ENCODE measurements at places on chromosomes 7 and 10.

DNA sequence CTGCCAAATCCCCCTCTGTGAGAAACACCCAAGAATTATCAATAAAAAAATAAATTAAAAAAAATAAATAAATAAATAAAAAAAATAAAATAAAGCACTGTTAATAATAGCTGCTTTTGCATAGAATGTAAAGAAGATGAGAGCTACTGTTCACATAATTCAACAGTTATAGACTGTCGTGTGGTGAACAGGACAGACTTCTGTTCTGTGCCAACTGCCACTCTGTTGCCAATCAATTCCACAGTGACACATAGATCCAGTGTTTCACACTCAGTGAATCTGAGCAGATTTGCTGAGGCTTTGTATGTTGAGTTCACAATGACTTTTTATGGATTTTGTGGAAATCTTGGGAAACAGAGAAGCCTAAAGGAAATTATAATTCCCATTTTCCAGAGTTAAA is 14.9 kb downstream of the ARHGAP19 start:
- DNase-seq = no peak

- no peak for DNase-seq
Observed at GRCh38 chr7:83469076-83469475, 179.9 kb downstream of the SEMA3E start.

DNA sequence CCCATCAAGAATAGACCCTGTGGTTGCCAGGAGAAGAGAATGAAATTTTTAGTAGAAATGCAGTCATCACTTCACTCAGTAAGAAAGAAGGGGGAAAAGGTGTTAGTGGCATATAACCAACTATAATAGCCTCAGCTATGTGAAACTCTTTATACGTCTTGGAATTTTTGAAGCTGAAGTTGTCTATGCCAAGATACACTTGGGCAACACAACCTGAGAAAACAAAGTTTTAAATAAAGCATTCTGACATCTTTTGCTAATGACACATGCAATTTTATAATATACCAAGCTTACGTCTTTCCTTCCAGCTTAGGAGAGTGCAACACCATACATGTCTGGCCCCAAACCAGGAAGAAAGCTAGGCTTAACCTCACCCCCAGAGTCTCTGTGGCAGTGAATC is 40.8 kb upstream of the ZNF438 start:
- no peak for DNase-seq

DNA sequence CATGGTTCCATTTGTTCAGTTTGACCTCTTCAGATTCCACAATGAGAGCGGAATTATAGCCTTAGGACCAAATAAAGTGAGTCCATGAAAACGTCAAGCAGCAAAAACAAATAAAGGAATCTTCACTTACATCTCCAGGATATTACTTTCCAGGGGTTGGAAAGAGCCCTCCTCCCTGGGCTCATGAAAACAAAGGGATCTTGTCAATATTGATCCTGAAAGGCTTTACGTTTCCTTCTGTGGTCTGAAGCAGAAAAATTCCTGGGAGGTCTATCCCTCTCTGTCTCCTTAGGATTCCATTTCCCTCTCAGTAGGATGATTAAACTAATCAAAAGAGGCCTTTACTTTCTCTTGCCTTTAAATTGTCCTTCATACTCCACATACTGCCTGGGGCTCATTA is 293.5 kb downstream of the GPAM start:
- no peak for DNase-seq

- no peak for DNase-seq
Observed at GRCh38 chr7:143327903-143328302, 12.0 kb downstream of the CLCN1 start.

GRCh38 chr10:108735380-108735779 is 1187.9 kb downstream of the XPNPEP1 start:
- DNase-seq = no peak

DNA sequence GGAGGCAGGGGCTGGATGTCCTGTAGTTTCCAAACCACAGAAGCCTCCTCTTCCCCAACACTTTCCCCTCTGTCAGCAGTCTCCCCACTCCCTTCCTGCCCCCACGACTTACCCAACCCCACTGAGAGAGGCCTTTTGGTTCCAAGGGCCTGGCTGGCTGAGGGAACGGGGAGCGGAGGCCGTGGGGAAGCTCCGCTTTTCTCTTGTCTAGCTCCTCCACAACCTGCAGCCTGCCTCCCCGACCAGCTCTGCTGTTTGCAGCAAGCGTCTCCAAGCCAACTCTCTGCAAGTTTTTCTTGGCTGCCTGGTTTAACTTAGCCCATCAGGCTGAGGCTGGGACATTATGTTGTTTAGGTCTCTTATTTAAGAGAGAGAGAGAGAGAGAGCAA is 126.8 kb downstream of the NEURL1 start:
- DNase-seq = no peak

DNA sequence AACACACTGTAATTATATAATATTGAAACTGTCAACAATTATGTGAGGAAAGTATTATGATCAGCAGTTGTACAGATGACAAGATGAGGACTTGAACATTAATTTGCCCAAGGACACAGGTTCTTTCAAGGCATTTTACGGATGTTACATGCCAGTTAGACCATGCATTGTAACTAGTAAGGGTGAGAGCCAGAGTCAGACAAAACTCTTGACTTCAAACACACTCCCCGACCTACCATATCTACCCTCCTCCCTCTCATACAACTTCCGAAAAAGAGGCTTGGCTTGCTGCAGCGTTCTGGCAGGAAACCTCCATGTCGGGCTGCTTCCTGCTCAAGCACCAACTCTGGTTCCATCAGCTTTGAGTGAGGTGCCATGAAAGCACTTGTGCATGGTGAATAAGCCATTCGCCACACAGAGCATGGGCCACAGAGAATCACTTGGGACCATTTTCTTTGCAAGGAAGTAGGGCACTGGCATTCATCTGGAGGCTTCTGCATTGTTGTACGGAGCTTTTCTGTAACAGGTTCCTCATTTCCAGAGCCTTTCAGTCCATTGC is 53.2 kb downstream of the FOXI2 start:
- DNase-seq = no peak

- DNase-seq = no peak
Observed at GRCh38 chr7:16891874-16892643, 10.3 kb upstream of the AGR3 start.
